ENCODE measurements at places on chromosomes 12 and 14. TPM values are rescaled to one million over a fixed set of nuclear protein-coding genes. Genes with fewer than 3 reads are reported as not detected.

GRCh38 chr14:54643696-54644176 is 76.8 kb downstream of the SAMD4A start:
- H3K36me3 ChIP-seq = no peaks in the 10 kb centered on the region
- DNase-seq = no peak
- no peak overlapping the region for H3K27ac ChIP-seq
- H3K4me1 ChIP-seq = peaks cover 16% of the 10 kb centered on the region
- no peaks in the 10 kb centered on the region for H3K27me3 ChIP-seq

DNA sequence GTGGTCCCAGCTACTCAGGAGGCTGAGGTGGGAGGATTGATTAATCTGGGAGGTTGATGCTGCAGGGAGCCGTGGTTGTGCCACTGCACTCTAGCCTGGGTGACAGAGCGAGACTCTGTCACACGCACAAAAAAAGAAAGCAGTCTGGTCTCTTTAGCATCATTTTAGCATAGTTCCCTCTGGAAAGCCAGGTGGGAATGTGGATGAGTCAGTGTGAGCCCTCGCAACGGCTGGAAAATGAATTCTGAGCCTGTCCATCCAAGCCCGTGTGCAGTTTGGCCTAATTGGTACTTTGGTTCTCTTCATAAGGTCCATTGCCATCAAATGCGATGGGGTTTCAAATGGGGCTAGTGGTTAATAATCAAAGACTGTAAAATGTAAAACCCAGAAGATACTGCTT is 2.4 kb downstream of the MYL2 start:
- no peak overlapping the region for H3K4me3 ChIP-seq
- H3K27ac ChIP-seq = no peak overlapping the region
- H3K36me3 ChIP-seq = no peaks in the 10 kb centered on the region

GRCh38 chr14:65333943-65334687 is 78.4 kb upstream of the FUT8 start:
- peaks cover 88% of the 10 kb centered on the region for H3K27me3 ChIP-seq
- peak overlapping the region; percentile 59 for H3K4me3 ChIP-seq
- no peaks in the 10 kb centered on the region for H3K36me3 ChIP-seq
- peak overlapping the region; percentile 92 for H3K27ac ChIP-seq
- H3K4me1 ChIP-seq = peaks cover 41% of the 10 kb centered on the region

DNA sequence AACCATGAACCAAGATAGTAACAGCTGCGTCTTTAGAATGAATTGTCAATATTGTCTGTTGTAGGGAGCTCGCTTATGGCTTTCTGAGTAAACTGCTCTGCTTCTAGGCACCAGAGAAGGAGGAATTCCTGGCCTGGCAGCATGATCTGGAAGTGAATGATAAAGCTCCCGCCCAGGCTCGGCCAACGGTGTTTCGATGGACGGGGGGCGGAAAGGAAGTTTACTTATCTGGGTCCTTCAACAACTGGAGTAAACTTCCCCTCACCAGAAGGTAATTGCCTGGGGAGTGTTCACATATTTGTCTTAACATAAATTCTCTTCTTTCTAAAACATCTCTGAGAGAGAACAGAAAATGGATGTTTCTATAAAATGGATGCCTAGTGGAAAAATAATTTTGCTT is 4.3 kb downstream of the PRKAB1 start:
- H3K27ac ChIP-seq = no peak overlapping the region
- no peaks in the 10 kb centered on the region for H3K27me3 ChIP-seq
- DNase-seq = no peak
- H3K36me3 ChIP-seq = peaks cover 71% of the 10 kb centered on the region
- no peak overlapping the region for H3K4me3 ChIP-seq

GRCh38 chr12:113104953-113105510 is 30.5 kb downstream of the RASAL1 start:
- peak overlapping the region; percentile 38 for H3K4me3 ChIP-seq
- no peaks in the 10 kb centered on the region for H3K27me3 ChIP-seq
- H3K4me1 ChIP-seq = peaks cover 2% of the 10 kb centered on the region

GRCh38 chr12:70044167-70044566 is 199.1 kb upstream of the CNOT2 start:
- no peak for DNase-seq
- no peaks in the 10 kb centered on the region for H3K27me3 ChIP-seq
- no peak overlapping the region for H3K4me3 ChIP-seq
- H3K36me3 ChIP-seq = no peaks in the 10 kb centered on the region

- H3K4me3 ChIP-seq = no peak overlapping the region
- DNase-seq = no peak
- H3K27ac ChIP-seq = 0 out of 2 replicates have a peak overlapping the region, but pooled peaks have one; percentile 38
- H3K36me3 ChIP-seq = peaks cover 8% of the 10 kb centered on the region
- H3K27me3 ChIP-seq = no peaks in the 10 kb centered on the region
- H3K4me1 ChIP-seq = no peaks in the 10 kb centered on the region
Observed at GRCh38 chr14:50631408-50631821, 36.7 kb downstream of the SAV1 start.

DNA sequence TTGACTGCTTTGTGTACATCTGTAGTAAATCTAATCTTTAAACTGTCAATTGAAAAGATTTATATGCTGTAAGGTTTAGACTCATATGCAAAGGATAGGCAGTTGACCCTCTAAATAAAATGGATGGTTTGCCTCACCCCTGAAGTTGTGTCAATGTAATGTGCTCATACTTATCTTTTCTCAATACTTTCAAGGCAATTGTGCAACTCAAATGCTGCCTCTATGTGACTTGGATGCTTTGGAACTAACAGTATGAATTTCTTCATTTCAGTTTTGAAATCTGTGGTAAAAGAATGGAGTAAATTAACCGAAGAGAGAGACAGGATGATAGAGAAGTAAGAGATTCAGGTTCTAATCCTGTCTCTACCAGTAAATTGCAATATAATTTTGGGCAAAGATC is 9.7 kb downstream of the PDE6H start:
- H3K27ac ChIP-seq = no peak overlapping the region
- no peaks in the 10 kb centered on the region for H3K36me3 ChIP-seq
- no peak for DNase-seq
- no peak overlapping the region for H3K4me3 ChIP-seq

GRCh38 chr12:88444481-88444880 is 135.8 kb downstream of the KITLG start:
- H3K27ac ChIP-seq = no peak overlapping the region
- no peak for DNase-seq
- H3K4me1 ChIP-seq = peaks cover 11% of the 10 kb centered on the region
- H3K4me3 ChIP-seq = no peak overlapping the region
- peaks cover 4% of the 10 kb centered on the region for H3K36me3 ChIP-seq

FAM90A1 gene
- 0.39 TPM for total RNA-seq

REP15 gene
- not detected for total RNA-seq

DNA sequence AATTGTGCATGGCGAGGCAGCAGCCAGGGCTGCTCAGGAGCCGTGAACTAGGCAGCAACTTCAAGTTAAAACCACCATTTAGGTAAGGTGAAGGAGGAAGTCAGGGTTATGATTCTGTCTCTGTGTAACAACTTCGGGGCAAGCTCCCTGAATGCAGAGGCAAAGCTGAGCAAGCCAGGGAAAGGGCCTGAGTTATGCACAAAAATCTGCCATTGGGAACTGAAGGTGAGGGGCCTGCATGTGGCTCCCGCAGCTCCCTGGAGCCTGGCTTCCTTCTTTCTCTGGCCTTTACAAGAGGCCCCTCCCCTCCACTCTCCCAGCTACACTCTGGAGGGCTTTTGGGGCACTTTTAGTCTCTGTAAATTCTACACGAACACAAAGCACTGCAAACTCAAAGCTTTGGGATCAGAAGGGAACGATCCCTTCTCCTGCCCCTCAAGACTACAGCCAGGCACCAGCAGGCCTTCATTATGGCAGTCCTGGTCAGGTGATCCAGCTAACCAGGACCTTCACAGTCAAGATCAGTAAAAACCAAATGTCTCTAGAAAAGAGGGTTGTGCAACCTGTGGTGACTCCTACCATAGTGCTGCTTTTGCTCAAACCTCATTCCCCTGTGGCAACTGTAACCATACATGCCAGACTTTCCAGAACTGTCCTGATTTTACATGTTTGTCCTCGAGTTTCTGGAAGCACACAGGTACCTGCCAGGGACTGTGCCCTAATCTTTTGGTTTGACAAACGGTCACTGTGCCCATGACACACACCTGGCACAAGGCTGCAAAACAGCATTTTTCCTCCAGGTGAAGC is 67.2 kb upstream of the PTGR2 start:
- H3K27ac ChIP-seq = no peak overlapping the region
- peaks cover 80% of the 10 kb centered on the region for H3K27me3 ChIP-seq
- H3K4me3 ChIP-seq = no peak overlapping the region
- peaks cover 43% of the 10 kb centered on the region for H3K4me1 ChIP-seq
- DNase-seq = no peak
- H3K36me3 ChIP-seq = peaks cover 2% of the 10 kb centered on the region

KRT6B gene
- total RNA-seq = not detected

- no peaks in the 10 kb centered on the region for H3K36me3 ChIP-seq
- H3K4me1 ChIP-seq = no peaks in the 10 kb centered on the region
- no peak overlapping the region for H3K4me3 ChIP-seq
- no peaks in the 10 kb centered on the region for H3K27me3 ChIP-seq
- H3K27ac ChIP-seq = no peak overlapping the region
Observed at GRCh38 chr12:10058387-10058786, 27.9 kb downstream of the CLEC9A start.

DACT1 gene
- 20.2 TPM for total RNA-seq

DNA sequence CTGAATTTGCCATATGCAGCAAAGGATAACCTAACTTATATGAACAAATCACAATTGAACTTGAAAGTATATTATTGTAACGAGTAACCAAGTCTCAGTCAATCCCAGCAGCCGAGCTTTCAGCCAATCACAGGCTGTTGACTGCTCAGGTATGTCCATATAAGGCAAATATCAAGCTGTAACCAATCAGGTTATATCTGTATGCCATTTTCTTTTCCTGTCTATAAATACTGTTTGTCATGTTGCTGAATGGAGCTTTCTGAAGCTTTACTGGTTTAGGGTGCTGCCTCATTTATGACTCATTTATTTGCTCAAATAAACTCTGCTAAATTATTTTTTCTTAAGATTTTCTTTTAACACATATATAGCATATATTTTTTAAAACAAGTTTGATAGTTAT is 1059.5 kb downstream of the GALC start:
- H3K4me1 ChIP-seq = peaks cover 7% of the 10 kb centered on the region
- H3K4me3 ChIP-seq = no peak overlapping the region
- no peaks in the 10 kb centered on the region for H3K27me3 ChIP-seq
- DNase-seq = no peak

HHIPL1 gene
- total RNA-seq = 2.0 TPM

DNA sequence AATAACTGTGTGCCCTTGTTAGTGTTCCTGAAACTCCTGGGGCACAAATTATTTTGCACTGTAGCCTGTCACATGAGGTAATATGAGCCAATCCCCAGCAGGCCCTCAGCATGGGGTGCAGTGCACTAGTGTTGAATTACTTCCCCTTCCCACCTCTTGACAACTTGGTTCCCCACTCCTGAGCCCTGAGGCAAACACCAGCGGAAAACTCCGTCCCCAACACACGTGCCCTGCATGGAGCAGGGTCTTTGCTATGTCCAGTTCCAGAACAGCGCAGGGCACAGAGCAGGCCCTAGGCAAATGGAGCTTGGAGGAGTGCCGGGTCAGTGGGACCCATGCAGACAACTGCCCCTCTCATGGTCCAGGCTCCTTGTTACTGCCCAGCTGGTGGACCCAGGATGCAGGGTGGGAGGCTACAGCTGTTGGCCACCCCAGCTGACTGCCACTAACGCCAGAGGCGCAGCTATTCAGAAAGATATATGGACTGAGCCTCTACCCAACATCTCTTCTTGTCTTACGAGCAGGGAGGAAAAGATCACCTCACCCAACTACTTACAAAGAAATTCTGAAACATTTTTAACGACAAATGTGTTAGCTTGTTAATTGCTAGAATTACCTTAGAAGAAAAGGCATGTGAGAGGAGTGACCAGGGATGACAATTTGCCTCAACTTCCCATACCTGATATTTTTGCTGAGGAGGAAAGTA is 71.6 kb downstream of the NT5DC3 start:
- no peak for DNase-seq
- no peak overlapping the region for H3K4me3 ChIP-seq
- H3K27ac ChIP-seq = peak overlapping the region; percentile 8
- H3K36me3 ChIP-seq = peaks cover 18% of the 10 kb centered on the region
- peaks cover 18% of the 10 kb centered on the region for H3K4me1 ChIP-seq
- no peaks in the 10 kb centered on the region for H3K27me3 ChIP-seq

DNA sequence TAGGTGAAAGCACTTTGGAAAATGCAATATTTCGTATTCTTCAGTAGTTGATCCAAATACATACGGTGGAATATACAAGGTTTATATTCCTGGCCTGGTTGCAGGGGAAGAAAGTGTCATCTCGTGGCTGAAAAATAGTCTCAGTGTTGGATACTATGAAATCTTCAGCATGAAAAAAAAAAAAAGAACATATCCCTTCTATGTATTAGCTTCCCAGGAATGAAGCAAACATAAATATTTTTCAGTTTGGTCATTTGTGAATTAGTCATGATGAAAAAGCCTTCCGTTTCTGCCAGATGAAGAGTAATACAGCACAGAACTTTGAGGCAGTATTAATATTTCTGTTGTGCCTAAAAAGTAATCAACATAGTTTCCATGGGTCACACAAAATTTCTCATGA is 36.7 kb downstream of the FLRT2 start:
- DNase-seq = no peak
- H3K4me1 ChIP-seq = peaks cover 30% of the 10 kb centered on the region
- no peak overlapping the region for H3K4me3 ChIP-seq
- H3K36me3 ChIP-seq = no peaks in the 10 kb centered on the region
- no peak overlapping the region for H3K27ac ChIP-seq
- H3K27me3 ChIP-seq = no peaks in the 10 kb centered on the region

DNA sequence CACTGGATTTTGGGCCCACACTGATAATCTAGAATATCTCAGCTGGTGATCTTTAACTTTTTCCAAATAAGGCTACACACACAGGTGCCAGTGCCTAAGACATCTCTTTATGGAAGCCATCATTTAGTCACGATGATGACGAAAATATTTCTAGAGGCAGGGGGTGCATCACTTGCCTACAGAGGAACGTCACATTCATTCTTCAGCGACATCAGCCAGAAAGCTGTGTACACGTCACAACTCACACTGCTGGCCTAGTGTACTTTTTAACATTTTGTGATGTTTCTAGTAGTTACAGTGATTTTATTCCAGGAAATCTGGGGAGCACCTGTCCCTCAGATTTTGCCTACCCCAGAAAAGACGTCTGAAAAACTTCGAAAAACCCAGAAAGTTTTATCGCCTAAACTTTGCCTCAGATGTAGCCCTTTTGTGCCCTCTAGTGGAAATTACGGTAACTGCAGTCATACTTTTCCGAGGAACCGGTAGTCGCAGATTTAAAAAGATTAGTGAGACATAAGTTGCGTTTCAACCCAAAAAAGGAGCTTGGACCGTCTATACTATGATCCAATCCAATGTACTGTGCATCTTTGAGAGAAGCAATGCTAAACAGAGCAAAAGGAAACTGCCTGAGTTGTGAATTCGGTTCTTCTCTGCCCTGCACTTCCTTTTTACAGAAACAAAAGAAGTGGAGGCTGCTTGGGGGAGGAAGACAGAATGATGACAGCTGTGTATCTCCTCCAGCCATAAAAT is 64.3 kb upstream of the STON2 start:
- H3K36me3 ChIP-seq = peaks cover 2% of the 10 kb centered on the region
- DNase-seq = peak; percentile 42
- H3K27me3 ChIP-seq = no peaks in the 10 kb centered on the region
- peaks cover 4% of the 10 kb centered on the region for H3K4me1 ChIP-seq
- no peak overlapping the region for H3K27ac ChIP-seq
